ENCODE measurements at places on chromosomes 2 and 18. TPM values are rescaled to one million over a fixed set of nuclear protein-coding genes. Genes with fewer than 3 reads are reported as not detected.

The ARMC9 gene
- 5.0 TPM for total RNA-seq

DNA sequence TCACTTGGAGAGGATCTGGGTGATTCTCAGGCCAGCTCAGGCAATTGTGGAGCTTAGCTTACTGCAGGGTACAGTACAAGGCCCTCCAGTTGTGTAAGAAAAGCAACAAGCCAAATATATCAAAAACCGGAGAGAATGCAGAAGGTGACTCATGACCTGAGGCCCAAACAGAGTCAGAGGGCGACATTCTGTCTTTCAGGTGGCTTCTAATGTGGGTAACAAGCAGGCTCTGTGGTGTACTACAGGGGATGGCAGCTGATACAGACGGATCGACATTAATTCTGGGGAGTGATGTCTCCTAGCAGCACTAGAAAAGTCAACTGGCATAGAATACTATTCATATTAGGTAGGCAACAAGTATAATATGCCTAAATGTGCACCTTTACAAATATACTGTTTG is 219.5 kb upstream of the SOX11 start:
- no peak overlapping the region for H3K4me3 ChIP-seq

GRCh38 chr18:49359732-49360444 is 100.6 kb downstream of the DYM start:
- H3K27me3 ChIP-seq = no peaks in the 10 kb centered on the region
- no peaks in the 10 kb centered on the region for H3K36me3 ChIP-seq
- DNase-seq = no peak
- H3K4me3 ChIP-seq = no peak overlapping the region
- H3K4me1 ChIP-seq = no peaks in the 10 kb centered on the region
- H3K27ac ChIP-seq = no peak overlapping the region

GRCh38 chr2:142315346-142315745 is 184.5 kb upstream of the LRP1B start:
- H3K27me3 ChIP-seq = no peaks in the 10 kb centered on the region
- no peaks in the 10 kb centered on the region for H3K36me3 ChIP-seq
- H3K4me1 ChIP-seq = no peaks in the 10 kb centered on the region
- DNase-seq = no peak

Data from spleen (tissue), 13 donors.